Kasumi-1 (cell line): ENCODE measurements at places on chromosomes 4 and X.

DNA sequence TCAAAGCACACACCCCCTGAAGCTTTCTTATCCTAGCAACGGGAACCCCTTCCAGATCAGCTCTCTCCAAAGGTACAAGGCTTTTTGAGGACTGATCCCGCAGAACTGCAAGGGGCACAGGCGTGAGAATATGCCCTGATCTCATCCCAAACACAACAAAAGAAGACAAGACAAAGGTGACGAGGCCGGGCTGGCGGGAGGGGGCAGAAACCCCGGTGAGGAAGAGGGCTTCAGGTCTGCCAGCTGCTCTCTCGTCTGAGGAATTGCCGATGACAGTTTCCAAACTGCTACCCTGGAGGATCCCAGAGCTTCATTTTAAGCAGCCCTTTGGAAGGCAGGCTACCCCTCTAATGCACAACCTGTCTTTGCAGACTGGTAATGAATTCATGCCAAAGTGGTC lies 3.4 kb downstream of the HCFC1 start:
- no peak for DNase-seq

GRCh38 chr4:90977726-90978125 lies 850.5 kb downstream of the CCSER1 start:
- DNase-seq = no peak

GRCh38 chrX:87409113-87409841 lies 108.3 kb upstream of the KLHL4 start:
- DNase-seq = peak; percentile 29

DNA sequence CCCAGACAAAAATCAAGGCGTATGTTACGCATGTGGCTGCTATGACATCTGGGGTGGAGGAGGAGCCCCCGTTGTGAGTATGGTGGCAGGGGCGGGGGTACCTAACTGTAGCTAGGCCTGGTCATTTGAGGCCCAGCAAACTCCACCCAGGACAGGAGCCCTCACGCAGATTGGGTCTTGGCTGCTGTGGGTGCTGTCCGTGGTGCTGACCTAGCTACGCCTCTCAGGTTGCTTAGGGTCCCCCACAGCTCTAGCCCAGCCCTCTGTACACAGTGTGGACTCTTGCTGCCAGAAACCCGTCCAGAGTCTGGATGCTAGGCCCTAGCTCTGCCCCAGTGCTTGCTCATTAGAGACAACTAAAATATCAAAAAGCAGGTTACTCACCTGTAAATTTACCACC lies 146.7 kb upstream of the PSAPL1 start:
- peak; percentile 1 for DNase-seq

DNA sequence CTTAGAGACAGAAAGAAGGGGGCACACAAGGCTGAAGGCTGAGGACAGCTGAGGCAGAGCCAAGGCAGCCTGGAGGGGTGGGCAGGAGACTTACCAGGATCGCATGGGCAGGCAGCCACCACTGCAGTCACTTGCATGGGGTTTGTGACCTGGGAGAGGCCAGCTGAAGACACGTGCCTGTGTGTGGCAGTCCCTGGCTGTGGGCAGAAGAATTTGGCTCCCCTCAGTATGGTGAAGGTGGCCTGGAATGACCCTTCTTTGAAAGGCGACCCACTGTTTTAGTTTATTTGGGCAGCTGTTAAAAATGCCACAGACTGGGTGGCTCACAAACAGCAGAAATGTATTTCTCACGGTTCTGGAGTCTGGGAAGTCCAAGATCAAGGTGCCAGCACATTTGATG lies 22.1 kb upstream of the SLC34A2 start:
- no peak for DNase-seq

GRCh38 chr4:181959121-181959520 lies 284.1 kb upstream of the TENM3 start:
- no peak for DNase-seq

- DNase-seq = no peak
Observed at GRCh38 chr4:52946855-52947254, 84.7 kb downstream of the RASL11B start.

DNA sequence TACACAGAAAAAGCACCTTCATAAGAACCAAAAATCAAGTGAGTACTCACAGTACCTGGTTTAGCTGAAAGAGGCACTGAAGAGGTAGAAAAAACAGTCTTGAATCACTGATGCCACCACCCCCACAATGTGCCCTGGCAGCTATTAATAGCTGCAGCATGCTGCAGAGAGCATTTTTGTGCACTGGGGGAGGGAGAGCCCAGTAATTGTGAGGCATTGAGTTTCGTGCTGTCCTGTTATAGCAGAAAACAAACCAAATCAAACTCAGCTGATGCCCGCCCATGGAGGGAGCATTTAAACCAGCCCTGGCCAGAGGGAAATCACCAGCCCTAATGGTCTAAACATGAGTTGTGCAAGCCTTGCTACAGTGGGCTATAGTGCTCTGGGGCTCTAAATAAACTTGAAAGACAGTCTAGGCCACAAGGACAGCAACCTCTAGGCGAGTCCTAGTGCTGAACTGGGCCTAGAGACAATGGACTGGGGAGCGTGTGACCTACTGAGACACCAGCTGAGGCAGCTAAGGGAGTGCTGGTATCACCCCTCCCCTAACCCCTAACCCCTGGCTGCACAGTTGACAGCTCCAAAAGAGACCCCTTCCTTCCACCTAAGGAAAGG lies 106.3 kb upstream of the TMLHE start:
- DNase-seq = no peak

GRCh38 chrX:6770936-6771335 lies 236.0 kb upstream of the VCX3A start:
- DNase-seq = no peak

DNA sequence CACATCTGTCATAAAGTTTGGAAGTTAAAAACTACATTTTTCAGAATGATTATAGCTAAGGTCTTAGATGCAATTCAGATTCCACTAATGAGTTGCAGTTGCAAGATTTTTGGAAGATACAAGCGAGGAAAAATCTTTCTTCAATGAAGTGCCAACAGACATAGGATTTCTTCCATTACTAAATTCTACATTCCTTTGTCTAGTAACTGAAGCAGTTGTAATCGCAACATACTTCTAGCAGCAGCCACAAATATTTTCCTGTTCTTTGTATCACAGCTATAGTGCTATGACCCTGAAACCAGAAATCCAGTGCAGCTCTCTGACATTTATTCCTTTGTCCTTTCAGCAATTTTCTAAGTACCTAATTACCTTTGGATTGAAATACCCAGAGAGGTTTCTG lies 225.2 kb upstream of the SLIT2 start:
- DNase-seq = no peak

DNA sequence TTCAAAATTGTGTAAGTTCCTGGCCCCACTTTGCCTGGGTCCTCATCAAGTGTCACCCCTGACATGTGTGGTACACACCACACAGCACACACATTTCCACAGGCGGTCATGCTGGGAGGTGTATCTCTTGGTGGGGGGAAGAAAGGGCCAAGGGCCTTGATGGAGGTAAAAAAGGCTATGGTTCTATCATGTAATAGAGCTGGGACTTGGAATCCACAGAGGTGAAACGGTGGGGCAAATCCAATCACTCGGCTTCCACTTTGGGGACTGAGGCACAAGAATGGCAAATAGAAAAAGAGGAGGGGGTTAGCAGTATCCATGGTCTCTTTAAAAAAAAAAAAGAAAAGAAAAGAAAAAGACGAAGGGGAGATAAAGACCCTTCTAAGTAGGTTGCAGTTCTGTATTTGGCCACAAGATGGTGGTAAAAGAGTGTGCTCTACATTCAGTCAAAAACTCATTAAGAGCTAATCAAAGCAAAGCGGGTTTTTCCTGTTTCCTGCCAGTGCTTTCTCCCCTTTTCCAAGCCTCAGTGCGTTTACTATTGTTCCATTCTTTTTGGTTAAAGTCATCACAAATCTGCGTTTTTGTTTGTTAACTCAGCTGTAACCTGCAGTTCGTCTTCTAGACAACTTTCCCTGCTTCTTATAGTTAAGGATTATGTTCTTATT lies 37.0 kb upstream of the ATP6AP2 start:
- DNase-seq = peak; percentile 14

GRCh38 chr4:111040904-111041303 lies 418.0 kb upstream of the PITX2 start:
- no peak for DNase-seq

GRCh38 chrX:19190902-19191301 lies 68.6 kb upstream of the ADGRG2 start:
- no peak for DNase-seq

- no peak for DNase-seq
Observed at GRCh38 chr4:166625018-166625637, 609.2 kb downstream of the SPOCK3 start.
